ENCODE measurements at places on chromosomes 1 and 21.

GRCh38 chr1:18572022-18572880, 58.4 kb upstream of the PAX7 start:
- DNase-seq = no peak

GRCh38 chr1:206477581-206478380, 7.5 kb downstream of the IKBKE start:
- DNase-seq = no peak

DNA sequence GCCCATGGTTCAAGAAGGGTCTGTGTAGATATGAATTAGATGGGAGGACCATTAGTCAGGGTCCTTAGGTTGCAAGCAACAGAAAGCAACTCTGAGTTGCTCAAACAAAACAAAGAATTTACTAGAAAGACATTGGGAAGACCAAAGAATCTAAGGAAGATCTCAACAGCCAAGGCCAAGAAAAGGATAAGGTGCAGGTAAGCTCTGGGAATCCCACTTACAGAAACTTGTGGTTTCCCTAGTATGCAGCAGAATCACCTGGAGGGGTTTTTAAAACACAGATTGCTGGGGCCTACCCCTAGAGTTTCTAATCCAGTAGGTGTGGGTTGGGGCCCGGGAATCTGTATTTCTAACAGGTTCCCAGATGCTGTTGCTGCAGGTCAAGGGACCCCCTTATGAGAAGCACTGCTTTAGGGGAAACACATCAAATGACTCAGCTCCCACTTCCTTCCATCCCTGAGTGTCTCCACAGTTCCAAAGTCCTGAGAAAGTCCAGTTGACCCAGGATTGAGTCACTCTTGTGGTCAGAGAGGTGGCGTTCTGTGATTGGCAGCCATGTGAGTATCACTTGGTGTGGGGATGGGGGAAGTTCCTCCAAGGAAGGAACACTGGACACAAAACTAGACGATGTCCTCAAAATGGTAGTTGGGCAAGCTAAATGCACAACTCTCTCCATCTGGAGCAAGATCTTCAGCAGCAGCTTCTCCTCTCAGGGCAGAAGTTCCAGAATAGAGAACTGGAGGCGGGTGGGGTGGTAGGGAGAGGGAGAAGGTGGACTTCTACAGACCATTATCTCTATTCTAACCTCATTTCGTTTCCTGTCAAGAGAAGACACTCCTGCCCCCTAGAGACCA, 24.2 kb upstream of the EYA3 start:
- no peak for DNase-seq

- DNase-seq = no peak
Observed at GRCh38 chr1:171038284-171038683, 52.4 kb upstream of the FMO3 start.

GRCh38 chr1:201277441-201277840, 5.9 kb upstream of the PKP1 start:
- no peak for DNase-seq

GRCh38 chr1:113103048-113103447, 30.1 kb downstream of the LRIG2 start:
- DNase-seq = no peak

GRCh38 chr1:189970331-189971230, 507.1 kb downstream of the BRINP3 start:
- no peak for DNase-seq

DNA sequence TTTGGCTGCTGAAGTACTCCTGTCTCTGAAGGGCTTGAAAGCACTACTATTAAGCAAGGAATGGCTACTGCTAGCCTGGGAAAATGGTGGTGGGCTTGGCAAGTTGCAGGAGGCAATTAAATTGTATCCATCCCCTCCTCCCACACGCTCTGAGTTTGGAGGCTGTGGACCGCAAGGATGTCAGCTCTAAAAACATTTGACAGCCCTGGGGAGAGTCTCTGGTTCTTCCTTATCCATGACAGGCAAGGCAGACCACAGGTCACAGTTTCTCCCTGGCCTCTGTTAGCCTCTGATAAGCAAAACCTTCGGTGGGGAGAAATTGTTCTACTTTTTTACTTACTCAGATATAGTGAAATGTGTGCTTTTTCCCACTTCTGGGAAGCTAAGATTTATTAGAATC, 46.6 kb downstream of the S1PR1 start:
- DNase-seq = no peak

- DNase-seq = no peak
Observed at GRCh38 chr1:154440036-154440804, 35.1 kb downstream of the IL6R start.

DNA sequence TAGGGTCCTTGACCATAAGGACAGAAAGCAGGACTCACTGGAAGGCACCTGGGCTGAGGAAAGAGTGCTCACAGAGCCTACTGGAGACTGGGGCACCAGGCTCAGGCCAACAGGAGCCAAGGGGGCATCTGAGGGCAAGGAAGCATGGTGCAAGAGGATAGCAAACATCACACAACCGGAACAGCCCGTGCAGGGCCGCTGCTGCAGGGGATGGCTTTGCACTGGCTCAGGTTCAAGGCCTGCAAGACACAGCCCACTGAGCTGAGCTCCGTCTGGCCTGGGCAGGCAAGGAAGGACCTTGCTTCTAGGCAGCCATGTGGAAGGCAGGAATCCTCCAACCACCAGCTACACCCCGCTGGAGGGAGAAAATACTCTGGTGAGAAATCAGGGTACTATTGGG, 59.8 kb upstream of the KIF26B start:
- no peak for DNase-seq

GRCh38 chr1:232368821-232369321, 261.1 kb downstream of the SIPA1L2 start:
- DNase-seq = no peak

GRCh38 chr1:43976045-43976444, 1.3 kb downstream of the ATP6V0B start:
- DNase-seq = no peak

- DNase-seq = no peak
Observed at GRCh38 chr1:94093996-94094395, 27.0 kb downstream of the ABCA4 start.

- peak; percentile 21 for DNase-seq
Observed at GRCh38 chr1:3939242-3940080, 39.4 kb upstream of the C1orf174 start.

- no peak for DNase-seq
Observed at GRCh38 chr1:39045231-39045630, 19.1 kb downstream of the NDUFS5 start.

DNA sequence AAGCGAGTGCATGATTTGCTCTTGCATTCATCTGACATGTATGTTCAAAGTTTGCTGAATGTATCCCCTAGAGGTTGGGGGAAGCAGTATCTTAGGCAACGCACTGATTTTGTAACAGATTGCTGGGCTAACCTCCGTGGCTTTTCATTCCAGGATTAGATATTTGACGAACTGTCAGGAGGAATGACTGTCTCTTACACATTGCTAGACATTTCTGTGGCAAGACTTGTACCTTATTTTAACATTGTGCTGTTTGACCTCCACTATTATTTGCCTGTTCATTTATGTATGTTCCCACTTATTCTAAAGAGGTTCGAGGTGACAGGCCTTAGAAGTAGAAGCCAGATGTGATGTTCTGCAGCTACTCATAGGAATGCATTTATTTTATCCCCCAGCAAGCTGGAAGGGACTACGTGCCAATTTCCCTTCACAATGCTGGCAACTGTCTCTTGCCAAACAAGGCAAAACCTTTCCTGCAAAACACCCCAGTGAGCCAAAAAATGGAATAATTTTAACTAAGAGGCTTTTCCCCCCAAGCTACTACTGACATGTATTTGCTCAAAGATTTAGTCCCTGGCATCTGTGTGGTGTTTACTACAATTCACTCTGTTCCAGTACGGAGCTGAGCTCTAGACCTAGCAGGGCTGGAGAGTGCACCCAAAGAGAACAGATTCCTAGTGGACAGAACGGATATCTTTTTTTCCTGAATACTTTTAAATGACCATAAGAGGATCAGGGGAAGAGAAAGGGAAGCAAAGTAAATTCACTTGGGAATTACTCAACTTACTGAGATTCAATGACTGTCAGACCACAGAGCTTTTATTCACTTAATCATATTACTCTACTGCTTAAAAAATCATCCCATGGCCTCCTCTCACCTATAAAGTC, 646.2 kb downstream of the SMYD3 start:
- DNase-seq = no peak

- no peak for DNase-seq
Observed at GRCh38 chr21:35050348-35051286, 1.5 kb upstream of the RUNX1 start.

GRCh38 chr1:155043793-155044192, 7.3 kb upstream of the ADAM15 start:
- no peak for DNase-seq

- no peak for DNase-seq
Observed at GRCh38 chr1:230070321-230071208, 3.5 kb downstream of the GALNT2 start.

GRCh38 chr1:202144402-202145067, at the start of gene ARL8A:
Gene ARL8A (minus strand): TSS chr1:202144737. CDS start chr1:202144572, 165 bp downstream.
- peak; percentile 90 for DNase-seq

DNA sequence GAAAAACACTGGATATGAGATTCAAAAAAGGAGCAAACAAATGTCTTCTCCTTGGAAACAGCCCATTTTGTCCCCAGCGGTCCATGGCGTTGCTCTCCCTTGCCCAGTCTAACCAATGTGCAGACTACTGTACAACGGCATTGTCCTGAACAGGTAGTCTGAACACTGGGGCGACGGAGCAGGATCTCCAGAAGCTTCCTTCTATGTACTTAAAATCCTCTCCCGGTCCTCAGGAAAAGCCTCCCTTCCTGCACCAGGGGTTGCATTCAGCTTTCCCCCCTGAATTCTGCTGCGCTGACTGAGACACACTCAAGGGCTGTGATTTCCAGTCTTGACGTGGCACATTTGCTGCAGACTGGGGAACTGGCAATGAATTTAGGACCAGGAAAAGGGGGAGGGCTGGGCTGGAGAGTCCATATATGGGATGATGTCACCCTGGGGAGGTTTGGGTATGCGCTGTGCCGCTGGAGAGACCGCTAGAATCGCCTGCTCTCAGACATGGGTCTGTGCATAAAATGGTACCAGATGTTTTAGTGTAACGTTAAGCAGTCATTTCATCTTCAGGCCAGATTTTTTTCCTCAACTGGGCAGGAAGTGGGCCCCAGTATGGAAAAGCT, 275.9 kb upstream of the C1orf105 start:
- no peak for DNase-seq

DNA sequence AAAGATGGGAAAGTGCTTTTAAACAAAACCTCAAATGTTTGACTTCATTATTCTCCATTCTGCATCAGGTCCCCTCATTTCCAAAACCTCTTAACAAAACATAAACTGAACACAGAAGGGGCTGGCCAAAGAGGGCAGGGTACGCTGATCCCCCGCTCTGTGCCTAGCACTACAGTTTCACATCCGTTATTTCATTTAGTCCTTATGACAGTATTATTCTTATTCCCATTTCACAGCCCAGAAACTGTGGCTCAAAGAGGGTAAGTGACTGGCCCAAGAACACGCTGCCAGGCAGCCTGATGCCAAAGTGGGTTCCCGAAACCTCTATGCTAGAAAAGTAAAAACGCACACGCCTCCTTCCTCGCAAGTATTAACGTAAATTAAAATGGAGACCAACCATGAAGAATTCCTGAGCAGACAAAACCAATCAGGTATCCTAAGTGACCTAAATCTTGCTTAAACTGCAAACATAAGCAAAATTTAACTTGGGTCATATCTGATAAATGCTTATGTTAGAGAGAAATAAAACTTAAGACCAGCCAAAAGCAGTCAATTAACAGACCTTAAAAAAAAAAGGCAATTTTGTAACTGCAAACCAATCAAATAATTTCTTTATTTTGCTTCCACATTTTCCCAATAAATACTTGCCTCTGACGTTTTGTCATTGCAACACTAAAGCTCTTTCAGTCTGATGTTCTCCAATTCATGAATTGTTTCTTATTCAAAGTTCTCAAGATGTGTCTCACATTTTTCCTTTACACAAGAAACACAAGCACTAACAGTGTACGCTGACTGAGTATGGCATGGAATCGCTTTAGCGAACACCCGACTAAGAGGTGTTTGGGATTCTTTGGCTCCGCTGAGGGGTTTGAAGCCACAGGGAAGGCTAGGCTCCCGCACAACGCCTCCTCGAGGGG, 653 bp downstream of the CASP9 start:
- no peak for DNase-seq

All from activated effector memory CD4-positive, alpha-beta T cell treated with anti-CD3 and anti-CD28 coated beads, Interleukin-2, amount 50 U/mL, for 16 hours (primary cell).